ENCODE measurements at places on chromosomes 4 and X.

DNA sequence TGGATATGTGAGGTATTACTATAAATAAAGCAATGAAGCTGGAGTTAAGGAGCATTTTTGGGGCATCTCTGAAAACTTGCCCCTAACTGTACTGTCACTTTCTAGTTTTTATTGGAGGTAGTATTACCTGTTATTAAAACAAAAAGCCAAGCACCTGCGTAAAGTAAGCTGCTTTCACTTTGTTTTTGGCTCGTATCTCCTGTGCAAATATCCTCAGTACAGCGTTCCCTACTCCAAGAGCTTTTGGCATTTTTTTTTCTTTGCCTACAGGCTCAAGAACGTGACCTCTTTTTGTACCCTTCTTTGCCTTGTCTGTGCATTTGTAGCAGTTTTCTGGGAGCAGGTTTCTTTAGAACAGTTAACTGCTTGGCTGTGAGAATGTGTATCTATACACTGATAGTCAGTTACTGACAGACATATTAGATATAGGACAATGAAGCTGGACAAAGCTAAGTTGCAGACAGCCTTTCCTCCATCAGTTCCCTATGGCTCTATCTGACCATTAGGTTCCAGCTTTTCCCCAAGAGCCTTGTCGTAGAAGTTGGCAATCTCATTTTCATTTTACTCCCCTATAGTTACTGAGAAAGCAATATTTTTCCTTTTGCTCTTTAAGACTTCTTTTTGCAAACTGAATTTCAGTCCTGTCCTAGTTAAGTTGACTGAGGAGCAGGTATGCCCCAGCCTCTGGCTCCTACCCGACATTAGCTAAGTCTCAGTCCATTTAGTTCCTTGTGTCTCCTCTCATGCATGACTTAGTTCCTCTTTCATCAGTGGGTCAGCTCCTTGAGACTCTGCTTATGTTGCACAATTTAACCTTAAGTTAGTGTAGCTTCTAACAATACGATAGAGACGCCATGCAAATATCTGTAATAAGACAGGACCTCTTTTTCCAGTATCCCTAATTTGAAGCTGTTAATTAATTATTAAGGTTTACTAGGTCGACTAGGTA is 71.5 kb upstream of the HPRT1 start:
- no peak for DNase-seq

- no peak for DNase-seq
Observed at GRCh38 chrX:69369999-69370398, 134.1 kb upstream of the NALF2 start.

- peak; percentile 30 for DNase-seq
Observed at GRCh38 chr4:55069248-55069647, 56.1 kb downstream of the KDR start.

DNA sequence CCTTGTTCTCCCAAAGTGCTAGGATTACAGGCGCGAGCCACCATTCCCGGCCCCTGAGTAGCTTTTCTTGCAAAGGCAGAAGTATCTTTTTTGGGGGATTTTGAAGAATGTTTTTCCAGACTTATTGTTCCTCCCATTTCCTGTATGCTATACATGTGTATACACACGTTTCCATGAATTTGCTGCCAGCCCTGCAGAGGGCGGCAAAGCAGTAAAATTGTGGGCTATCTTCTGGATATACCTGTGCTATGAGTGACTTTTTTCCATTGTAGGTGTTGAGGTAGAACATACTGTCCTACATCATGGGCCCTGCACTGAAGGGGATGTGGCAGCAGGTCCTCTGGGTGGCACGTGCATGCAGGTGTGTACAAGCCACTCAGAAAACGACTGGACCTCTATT is 16.9 kb upstream of the MED28 start:
- DNase-seq: no peak

GRCh38 chrX:103442536-103442901 is 66.2 kb downstream of the BEX3 start:
- DNase-seq: no peak
